ENCODE measurements at places on chromosomes 2 and 18. TPM values are rescaled to one million over a fixed set of nuclear protein-coding genes. Genes with fewer than 3 reads are reported as not detected.

- no peaks in the 10 kb centered on the region for H3K27me3 ChIP-seq
- no peak overlapping the region for H3K27ac ChIP-seq
- H3K36me3 ChIP-seq: peaks cover 7% of the 10 kb centered on the region
- H3K4me1 ChIP-seq: peaks cover 1% of the 10 kb centered on the region
- H3K4me3 ChIP-seq: no peak overlapping the region
- DNase-seq: no peak
These were observed 342.6 kb downstream of the NBAS start for GRCh38 chr2:15218423-15219086.

- peaks cover 10% of the 10 kb centered on the region for H3K27me3 ChIP-seq
- DNase-seq: no peak
- H3K36me3 ChIP-seq: no peaks in the 10 kb centered on the region
- H3K4me3 ChIP-seq: no peak overlapping the region
These were observed 60.3 kb downstream of the STEAP3 start for GRCh38 chr2:119283873-119284331.

GRCh38 chr2:109614715-109615636 lies 812 bp downstream of the SOWAHC start:
- peak overlapping the region; percentile 78 for H3K4me3 ChIP-seq
- peaks cover 32% of the 10 kb centered on the region for H3K4me1 ChIP-seq
- no peak overlapping the region for H3K27ac ChIP-seq
- H3K36me3 ChIP-seq: no peaks in the 10 kb centered on the region

GRCh38 chr2:69141061-69141460 lies 128.1 kb downstream of the ANTXR1 start:
- H3K27ac ChIP-seq: no peak overlapping the region
- peaks cover 6% of the 10 kb centered on the region for H3K36me3 ChIP-seq
- DNase-seq: no peak
- H3K27me3 ChIP-seq: no peaks in the 10 kb centered on the region
- H3K4me1 ChIP-seq: peaks cover 6% of the 10 kb centered on the region

DNA sequence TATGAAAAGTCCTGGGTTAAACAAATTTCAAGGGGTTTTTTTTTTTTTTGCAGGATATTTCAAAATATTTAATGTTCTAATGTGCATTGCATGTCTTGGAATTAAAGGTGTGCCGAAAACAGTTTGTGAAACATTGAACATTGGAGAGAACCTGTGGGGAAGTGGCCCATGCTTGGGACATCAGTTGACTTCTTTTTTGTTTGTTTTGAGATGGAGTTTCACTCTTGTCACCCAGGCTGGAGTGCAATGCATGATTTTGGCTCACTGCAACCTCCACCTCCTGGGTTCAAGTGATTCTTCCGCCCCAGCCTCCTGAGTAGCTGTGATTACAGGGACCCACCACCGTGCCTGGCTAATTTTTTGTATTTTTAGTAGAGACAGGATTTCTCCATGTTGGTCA lies 71.0 kb upstream of the RAPH1 start:
- H3K4me3 ChIP-seq: no peak overlapping the region
- no peak for DNase-seq
- no peaks in the 10 kb centered on the region for H3K36me3 ChIP-seq
- H3K4me1 ChIP-seq: no peaks in the 10 kb centered on the region
- H3K27ac ChIP-seq: no peak overlapping the region

SCN2A gene
- total RNA-seq: 0.86 TPM

LRRC30 gene
- not detected for total RNA-seq

DNER gene
- 0.91 TPM for total RNA-seq

SAG gene
- not detected for total RNA-seq

All from progenitor cell of endocrine pancreas (in vitro differentiated cells).